ENCODE measurements at places on chromosomes 2 and 18.

- no peak for DNase-seq
Observed at GRCh38 chr18:56214706-56215105, 423.7 kb downstream of the TXNL1 start.

DNA sequence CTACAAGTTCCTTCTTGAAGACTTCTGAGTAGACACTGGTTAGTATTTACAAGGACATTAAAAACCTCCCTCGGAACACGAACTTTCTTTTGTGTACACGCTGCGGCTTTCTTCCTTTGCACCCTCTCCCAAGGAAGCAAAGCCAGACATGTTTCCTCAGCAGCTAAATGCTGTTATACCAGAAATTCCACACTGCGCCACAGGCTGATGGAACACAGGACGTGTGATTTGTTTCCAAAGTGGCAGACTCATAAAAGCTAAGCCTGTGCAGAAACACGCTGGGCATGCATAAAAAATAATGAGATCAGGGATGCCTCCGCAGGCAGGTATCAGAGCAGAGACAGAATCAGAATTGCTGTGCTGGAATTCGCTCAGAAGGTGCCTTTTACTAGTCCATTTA lies 73.0 kb upstream of the RGPD5 start:
- DNase-seq = no peak

GRCh38 chr2:162509288-162509968 lies 165.5 kb downstream of the GCA start:
- DNase-seq = no peak

GRCh38 chr2:196376984-196377877 lies 205.9 kb upstream of the STK17B start:
- no peak for DNase-seq

DNA sequence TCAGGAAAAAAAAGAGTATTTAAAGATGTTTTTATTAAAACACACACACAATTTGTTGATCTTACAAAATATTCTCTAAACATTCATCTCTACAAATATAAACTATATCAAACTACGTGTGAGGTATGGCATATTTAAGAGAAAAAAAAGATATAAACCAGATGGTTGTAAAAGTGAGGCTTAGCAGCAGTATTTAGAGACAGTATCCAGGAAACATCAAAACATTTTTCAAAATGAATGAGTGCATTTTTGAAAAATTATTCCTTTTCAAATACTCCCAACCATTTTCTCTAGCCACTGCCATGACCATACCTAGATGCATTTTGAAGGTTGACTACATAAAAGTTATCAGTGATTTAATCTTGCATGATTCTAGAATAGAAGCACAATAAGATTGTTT lies 38.2 kb upstream of the RAB27B start:
- no peak for DNase-seq

GRCh38 chr2:70626254-70626990 lies 72.8 kb upstream of the TGFA start:
- no peak for DNase-seq

- DNase-seq = no peak
Observed at GRCh38 chr2:39524061-39524460, 87.0 kb upstream of the MAP4K3 start.

GRCh38 chr2:181724662-181725061 lies 44.3 kb upstream of the NEUROD1 start:
- DNase-seq = no peak

DNA sequence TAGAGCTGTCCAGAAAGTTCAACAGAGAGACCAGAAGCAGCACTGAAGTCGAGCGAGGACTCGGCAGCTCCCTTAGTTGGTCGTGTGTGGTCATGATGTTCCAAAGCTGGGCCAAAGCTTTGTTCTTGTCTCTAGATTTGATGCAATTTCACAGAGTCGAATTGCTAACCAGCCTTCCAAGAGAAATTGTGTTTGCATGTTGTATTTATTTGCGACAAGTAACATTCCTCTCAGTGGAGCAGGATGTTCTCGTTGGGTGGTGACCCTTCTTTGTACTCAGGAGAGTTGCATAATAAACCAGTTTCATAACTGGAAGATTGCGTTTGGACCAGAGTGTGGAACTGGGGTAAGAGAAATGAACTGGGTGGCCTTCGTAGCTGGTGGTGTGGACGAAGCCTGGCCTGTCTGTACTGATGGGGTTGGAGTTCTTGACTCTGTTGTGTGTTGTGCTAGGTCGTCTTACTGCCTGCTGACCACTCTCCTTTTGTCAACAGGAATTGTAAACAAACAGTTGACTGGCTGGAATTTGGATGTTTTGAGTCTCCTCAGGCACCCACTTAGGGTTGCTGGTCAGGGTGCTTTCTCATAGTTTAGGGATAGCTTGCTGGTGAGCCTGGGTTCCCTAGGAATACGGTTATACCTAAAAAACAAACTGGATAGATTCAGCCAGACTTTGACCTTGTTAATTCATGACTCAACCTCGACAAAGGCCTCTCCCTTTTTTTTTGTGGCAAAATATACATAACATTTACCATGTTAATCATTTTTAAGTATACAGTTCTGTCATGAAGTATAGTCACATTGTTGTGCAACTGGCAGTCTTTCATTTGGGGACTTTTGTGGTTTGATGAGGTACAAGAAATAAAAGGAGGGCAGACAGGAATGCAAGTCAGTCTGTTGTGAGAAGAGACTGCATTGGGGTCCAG lies 28.9 kb upstream of the TOGARAM2 start:
- no peak for DNase-seq

DNA sequence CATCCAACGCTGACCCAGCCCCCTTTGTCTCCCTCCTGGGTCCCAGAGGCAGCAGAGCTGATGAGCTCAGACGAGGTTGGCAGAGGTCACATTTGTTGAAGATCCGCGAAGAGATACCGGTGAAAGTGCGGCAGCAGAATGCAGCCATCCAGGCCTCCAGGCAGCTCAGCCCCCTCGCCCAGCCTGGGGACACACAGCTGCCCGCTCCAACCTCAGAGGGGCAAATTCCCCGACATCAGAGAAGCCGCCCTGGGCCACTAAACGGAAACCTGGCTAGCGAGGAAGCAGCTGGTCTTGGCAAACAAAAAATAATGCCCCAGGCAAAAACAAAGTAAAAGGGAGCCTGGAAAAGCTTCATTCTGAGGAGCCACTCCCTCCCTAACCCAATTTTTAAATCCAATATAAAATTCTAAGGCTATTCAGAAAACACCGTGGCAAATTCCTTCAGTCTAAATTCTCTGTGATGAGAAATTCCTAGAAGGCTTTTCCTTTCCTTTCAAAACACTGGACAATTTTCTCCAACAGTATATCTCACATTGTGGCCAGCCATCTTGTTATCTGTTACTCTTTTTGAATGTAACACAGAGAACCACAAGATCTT lies 262.4 kb downstream of the SS18 start:
- no peak for DNase-seq

- no peak for DNase-seq
Observed at GRCh38 chr2:238879621-238880377, 31.9 kb downstream of the TWIST2 start.

DNA sequence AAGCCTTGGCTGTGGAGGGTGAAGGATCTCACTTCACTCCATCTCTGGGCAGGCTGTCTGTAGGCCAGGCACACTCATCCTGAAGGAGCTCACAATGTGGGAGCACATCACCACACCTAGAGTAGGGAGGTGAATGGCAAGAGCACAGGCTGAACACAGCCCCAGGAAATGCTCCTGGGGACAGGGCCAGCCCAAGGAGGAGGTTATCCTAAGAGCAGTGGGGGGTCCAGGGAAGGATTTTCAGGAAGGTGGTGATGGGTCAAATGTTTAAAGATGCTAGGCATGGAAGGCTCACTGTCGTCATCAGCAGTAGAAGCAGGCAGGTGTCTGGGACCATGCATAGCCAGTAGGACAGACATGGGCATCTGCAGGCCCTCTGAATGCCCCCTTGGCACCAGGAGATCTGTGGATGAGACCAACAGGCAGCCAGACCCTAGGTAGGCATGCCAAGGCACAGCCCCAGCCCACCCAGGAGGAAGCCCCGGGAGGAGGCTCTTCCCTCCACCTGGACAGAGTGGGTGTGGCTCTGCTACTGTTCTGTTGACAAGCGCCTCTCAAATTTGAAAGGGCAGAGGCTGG lies 91.7 kb upstream of the RAB6C start:
- DNase-seq = no peak

- no peak for DNase-seq
Observed at GRCh38 chr2:230676546-230676945, 36.1 kb upstream of the CAB39 start.

DNA sequence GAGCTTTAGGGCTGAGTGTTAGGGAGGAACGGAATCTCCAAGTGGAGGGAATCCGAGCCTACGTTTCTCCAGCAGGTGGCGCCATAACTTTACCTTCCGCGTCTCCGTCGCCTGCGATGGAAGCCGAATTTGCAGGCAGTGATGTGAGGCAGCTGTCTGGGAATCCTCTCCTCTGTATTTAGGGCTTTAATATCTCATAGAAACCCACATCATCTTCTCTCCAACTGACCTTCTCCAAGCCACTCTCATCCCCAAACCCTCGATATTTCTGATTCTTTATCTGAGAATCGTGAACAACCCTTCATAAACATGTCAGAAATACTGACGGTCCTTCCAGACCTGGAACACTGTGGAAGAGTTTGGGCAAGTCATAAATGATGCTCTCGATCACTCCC lies 27.5 kb downstream of the SIX2 start:
- peak; percentile 50 for DNase-seq

- DNase-seq = no peak
Observed at GRCh38 chr2:201930831-201931230, 102.8 kb upstream of the FZD7 start.

- DNase-seq = no peak
Observed at GRCh38 chr2:179513181-179513580, 248.5 kb upstream of the SESTD1 start.

- no peak for DNase-seq
Observed at GRCh38 chr18:68915061-68915460, 117.2 kb downstream of the CCDC102B start.

DNA sequence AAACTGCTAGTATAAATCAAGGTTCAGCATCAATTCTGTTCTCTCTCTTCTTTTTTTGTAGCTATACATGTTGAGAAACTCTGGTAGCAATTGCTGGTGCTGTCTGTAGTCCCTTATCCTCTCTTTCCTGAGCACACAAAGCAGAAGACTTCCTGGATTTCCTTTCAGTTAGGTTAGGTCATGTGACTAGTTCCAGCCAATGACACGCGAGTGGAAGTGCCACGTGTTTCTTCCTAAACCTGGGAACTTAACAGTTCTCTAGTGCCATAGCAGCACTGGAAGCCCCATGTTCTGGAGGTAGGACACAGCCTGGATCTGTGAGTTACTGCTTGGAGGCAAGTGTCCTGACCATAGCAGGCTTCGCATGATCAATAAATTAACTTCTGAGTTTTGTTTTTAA lies 125.9 kb downstream of the PLA2R1 start:
- no peak for DNase-seq

DNA sequence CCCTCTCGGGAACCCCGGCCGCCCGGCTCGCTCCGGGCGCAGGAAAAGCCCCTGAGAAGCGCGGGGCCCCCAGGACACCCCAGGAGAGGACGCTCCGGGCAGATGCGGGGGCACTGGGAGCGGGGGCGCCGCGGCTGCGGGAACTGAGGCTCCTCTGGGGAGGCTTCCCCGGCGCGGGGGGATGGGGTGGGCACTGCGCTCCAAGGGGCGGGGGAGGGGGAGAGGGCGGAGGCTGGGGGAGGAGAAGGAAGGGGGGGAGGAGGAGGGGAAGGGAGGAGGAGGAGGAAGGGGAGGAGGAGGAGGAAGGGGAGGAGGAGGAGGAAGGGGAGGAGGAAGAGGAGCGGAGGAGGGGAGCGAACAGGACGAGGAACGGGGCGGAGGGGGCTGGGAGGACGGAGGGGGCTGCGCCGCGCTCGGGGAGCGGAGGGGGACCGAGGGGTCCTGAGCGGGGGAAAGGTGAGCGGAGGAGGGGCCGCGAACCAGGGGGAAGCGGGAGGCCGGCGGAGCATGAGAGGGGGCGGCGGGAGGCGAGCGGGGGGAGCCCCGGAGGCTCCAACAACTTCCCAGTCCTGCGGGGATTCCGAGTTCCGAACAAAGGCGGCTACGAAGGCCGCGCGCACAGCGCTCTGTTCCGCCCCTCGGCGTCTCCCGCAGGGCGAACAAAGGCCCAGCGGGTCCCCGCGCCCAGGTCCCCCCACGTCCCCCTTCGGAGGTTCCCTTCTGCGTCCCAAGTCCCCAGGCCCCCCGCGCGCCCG lies 742 bp downstream of the PXDN start:
- no peak for DNase-seq

DNA sequence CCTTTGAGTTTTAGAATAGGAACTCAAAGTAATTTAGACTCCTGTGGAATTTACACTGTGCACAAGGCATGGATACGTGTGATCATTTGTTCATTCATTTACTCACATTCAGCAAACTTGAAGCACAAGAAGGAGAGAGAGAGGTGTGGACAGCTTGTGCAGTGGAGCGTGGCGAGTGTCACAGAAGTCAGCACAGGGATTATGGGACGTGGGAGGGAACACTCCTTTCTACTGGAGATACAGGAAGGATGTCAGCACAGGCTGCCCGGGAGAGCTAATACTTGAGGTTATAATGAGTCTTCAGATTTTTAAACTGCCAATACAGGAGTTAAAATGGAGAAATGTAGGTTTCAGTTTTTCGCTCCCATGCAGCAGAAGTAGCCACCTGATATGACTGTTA lies 7.0 kb downstream of the FAM228A start:
- no peak for DNase-seq

GRCh38 chr2:113183264-113183663 lies 9.5 kb downstream of the PSD4 start:
- no peak for DNase-seq

GRCh38 chr2:98926601-98927000 lies 9.4 kb downstream of the CRACDL start:
- no peak for DNase-seq

GRCh38 chr18:25494888-25495287 lies 142.9 kb upstream of the ZNF521 start:
- no peak for DNase-seq

- DNase-seq = no peak
Observed at GRCh38 chr2:82256983-82257632, 1952.6 kb upstream of the LRRTM1 start.

- no peak for DNase-seq
Observed at GRCh38 chr2:29063056-29063455, 11.3 kb downstream of the PCARE start.

- DNase-seq = no peak
Observed at GRCh38 chr2:238667008-238667407, 180.9 kb upstream of the TWIST2 start.

GRCh38 chr2:219290381-219291171 lies 11.4 kb downstream of the DNAJB2 start:
- no peak for DNase-seq

GRCh38 chr2:183903026-183903425 lies 695.3 kb upstream of the ZNF804A start:
- no peak for DNase-seq

DNA sequence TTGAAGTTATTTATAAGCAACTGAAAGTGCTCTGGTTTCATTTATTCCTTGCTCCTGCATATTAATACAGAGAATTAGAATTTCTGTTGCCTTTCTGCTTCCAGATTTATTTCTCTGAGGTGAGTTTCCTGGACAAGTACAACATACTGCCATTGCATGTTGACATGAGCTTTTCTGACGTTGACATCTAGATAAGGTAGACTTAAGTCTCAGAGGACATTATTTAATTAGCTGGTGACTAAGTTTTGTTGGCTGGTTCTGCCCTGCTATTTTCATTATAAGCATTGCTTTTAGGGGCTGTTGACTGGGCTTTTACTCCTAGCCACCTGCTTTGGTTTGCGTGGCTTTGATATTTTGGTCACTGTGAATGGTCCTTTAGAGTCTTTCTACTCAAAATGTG lies 282.9 kb upstream of the SPRED2 start:
- DNase-seq = no peak

- no peak for DNase-seq
Observed at GRCh38 chr18:32049393-32050171, 31.0 kb downstream of the RNF125 start.

Measured in central memory CD8-positive, alpha-beta T cell (primary cell).